ENCODE measurements at places on chromosomes 6 and 20.

- DNase-seq = no peak
Observed at GRCh38 chr6:151058021-151058733, 181.6 kb upstream of the AKAP12 start.

DNA sequence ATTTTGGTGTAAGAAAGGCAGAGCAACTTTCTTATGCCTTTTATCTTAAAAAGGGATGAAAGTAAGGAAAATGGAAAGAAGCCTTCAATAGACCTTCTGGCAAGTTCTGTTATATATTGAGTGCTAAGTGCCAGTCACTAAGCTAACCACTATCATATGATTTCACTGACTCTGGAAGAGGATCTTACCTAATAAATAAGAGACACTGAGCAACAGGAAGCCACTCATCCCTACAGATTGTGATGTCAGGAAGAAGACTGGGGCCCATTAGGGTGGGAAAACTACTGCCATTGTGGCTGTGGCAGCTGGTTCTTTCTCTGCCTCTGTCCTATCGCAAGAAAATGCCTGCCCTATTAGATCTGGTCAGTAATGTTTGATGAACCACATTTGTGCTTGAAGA, 89.6 kb downstream of the AIG1 start:
- DNase-seq = no peak

DNA sequence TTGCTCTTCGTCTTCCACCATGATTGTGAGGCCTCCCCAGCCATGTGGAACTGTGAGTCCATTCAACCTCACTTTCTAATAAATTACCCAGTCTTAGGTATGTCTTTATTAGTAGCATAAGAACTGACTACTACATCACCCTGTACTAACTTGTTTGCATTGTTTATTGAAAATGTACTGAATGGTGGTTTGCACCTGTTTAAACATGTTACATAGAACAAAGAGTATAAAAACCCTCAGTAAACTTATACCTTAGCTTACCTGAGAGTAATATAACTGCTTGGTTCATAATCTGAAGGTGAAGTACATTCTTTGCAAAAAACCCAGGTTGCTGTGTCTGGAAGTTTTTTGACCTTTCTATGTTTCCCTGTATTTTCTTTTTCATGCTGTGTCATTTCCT, 777.8 kb downstream of the TBC1D32 start:
- no peak for DNase-seq

- no peak for DNase-seq
Observed at GRCh38 chr6:84450018-84450417, 222.6 kb upstream of the CEP162 start.

DNA sequence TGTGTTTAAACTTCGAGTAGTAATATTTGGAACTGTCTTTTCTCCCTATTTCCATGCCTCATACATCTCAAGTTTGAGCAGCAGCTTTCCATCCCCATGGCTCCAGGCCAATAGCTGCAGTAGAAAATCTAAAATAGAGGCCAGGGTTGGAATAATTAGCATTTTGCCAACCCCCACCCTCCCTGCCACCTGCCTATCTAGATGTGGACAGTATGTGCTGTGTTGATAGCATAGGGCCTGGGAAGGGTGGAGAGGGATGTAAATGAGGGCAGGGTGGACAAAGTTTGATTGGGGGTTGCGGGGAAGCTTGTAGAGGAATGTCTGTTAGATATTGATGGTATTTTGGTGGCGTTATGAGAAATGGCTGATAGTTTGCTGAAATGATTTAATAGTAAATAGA, 5.6 kb downstream of the TOP1 start:
- DNase-seq = no peak
